ENCODE measurements at places on chromosomes 6 and 20.

- no peak for DNase-seq
Observed at GRCh38 chr6:129504456-129504855, 205.5 kb downstream of the ARHGAP18 start.

DNA sequence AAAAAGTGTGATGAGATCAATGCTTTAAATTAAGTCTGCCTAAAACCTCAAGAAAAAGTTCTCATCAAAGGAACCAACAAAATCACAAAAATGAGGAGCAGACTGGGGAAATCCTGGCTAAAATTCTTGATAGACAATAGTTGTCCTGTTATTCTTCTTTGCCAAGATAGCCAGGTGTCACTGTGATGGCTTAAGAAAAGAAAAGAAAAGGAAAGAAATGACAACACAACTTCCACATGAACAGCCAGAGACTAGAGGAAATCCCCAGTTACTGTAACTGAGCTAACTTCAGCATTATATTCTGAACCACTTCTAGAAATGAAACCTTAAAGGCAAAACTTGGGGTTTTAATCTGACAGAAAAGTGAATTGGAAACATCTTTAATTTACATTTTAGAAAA lies 129.6 kb downstream of the CD24 start:
- no peak for DNase-seq

DNA sequence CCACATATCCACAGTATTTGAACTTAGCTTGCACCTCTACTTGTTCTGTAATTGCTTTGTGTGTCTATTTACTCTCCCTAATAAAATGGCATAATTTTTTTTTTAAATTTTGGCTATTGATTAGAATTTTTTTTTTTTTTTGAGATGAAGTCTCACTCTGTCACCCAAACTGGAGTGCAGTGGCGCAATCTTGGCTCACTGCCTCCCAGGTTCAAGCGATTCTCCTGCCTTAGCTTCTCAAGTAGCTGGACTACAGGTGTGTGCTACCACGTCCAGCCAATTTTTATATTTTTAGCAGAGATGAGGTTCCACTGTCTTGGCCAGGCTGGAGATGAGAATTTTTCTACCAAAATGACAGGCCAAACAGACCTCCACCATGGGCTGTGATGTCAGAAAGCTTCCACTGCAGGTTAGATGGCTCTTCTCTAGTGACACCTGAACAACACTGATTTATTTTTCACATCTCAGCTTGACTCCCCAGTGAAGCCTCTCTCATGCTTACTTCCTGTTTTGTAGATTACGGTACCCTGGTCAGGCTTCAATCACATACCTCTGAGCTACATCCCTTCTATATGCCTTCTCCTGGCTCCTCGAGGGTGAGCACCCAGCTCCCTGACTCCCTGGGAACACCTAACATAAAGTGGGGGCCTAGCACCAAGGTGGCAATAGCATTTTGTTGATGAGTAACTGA lies 112.8 kb downstream of the ARHGAP18 start:
- DNase-seq = no peak

DNA sequence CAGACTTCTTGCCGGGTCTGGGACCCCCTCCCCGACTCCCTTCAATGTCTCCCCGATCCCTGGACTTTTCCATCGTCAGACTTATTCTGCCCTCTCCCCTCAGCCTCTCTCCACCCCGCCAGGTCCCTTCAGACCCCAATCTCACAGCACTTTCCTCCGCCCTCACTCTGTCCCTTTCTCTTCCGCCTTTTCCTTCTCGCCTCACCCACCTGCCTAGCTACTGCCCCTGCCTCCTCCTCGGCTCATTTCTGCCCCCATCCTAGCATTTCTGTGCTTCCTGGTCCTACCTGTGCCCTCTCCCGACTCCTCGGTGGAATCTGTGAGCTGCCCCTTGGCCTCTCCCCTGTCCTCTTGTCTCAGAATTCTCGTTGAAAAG lies 616 bp downstream of the CHMP4B start:
- DNase-seq = no peak

DNA sequence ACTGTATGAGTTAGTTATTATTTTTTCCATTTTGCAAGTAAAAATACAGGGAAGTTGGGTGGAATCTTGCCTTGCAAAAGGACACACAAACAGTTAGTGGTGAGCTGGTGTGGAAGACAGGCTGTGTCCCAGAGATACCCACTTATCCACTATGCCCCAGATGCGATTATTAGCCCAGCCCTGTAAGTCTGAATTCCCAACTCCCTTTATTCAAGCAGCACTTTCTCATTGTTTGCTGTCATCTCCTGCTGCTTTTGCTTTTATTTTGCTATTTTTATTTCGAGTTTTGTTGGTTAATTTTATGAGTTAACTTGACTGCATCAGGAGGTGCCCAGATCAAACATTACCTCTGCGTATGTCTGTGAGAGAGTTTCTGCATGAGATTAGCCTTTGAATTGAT lies 239.4 kb downstream of the DOK5 start:
- DNase-seq = no peak

- DNase-seq = no peak
Observed at GRCh38 chr6:11350294-11350693, 117.8 kb upstream of the NEDD9 start.

DNA sequence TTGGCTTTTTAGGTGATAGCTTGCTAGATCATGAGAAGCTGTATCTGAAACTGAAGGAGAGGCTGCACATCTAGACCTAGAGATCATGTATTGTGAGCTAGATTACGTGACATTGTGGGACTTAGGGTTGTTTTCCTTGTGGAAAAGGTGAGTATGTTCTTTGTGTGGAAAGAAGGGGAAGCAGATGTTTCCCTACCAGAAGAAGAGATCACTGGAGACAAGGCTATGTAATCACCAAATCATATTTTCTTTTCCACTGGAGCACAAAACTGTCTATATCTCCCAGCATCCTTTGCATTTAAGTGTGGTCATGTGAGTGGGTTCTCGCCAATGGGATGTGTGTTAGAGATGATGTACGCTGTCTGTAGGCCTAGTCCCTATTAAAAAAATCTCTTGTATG lies 7.0 kb upstream of the EPB41L2 start:
- DNase-seq = no peak

- no peak for DNase-seq
Observed at GRCh38 chr20:18394363-18394762, 72.5 kb downstream of the DZANK1 start.

DNA sequence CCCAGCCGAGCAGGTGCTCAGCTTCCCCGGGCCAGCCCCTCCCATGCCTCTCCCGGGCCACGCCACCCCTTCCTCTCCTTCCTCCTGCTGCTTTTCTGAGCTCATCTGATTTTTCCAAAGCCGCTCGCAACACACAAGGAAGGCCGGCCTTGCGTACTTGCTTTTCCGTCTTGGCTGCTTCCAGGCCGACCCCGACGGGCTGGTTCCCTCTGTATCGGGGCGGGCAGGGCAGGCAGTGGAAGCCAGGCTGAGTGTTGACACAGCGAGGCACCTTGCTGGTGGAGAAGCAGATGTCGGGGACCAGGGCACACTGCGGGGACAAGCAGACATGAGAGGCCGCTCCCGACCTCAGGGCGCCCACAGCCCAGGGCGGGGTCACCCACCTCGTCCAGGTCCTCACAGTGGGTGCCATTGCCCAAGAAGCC lies 21.1 kb downstream of the THBS2 start:
- DNase-seq = no peak
